ENCODE measurements at places on chromosomes 11 and 22. TPM values are rescaled to one million over a fixed set of nuclear protein-coding genes. Genes with fewer than 3 reads are reported as not detected.

PHLDA2 gene
- total RNA-seq, result 12.5 TPM

KIAA1671 gene
- total RNA-seq, result 2.9 TPM

- no peak for DNase-seq
These were observed 437.5 kb downstream of the TBC1D22A start for GRCh38 chr22:47199979-47200272.

GRCh38 chr11:111006227-111006626 lies 239.3 kb upstream of the POU2AF2 start:
- no peak for DNase-seq

- no peak for DNase-seq
These were observed 247.0 kb downstream of the TENM4 start for GRCh38 chr11:79193663-79194310.

DNA sequence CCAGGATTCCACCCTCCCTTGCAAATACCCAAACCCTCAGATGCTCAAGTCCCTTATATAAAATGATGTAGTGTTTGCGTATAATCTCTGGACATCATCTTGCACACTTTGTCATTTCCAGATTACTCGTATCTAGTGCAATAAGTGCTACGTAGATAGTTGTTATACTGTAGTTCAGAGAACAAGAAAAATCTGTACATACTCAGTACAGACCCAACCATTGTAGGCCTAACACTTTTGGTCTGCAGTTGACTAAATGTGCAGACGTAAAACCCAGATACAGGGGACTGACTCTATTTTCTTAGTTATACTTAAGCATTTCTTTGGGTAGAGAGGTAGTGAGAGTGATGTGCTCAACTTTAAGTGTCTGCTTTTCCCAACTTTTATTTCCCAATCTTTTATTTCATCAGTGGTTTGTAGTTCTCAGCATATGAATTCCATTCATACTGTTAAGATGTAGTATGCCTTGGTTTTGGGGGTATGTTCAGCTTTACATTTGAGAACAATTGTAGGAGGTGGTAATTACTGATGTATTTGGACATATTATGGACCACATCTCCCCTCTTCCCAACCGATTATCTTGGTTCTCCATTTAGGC lies 43.9 kb downstream of the DDX6 start:
- DNase-seq, result no peak

DNA sequence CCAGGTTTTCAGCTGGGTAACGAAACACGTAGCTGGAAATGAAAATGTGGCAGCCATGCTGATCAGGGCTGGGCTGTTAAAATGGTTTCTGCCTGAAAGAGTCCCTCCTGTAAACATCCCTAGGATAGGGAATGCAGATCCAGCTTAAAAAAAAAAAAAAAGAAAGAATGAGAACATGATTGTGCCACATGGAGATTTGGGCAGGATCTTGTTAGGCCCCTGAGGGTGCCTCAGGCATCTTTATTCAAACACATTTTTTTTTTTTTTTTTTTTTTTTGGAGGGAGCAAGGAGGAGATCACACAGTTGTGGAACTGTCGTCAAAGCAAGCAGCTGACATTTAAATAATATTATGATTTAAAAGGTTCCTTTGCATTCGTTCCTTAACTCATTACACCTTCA lies 900.3 kb downstream of the OPCML start:
- no peak for DNase-seq

GRCh38 chr11:115083144-115083806 lies 404.9 kb downstream of the NXPE2 start:
- no peak for DNase-seq

DNA sequence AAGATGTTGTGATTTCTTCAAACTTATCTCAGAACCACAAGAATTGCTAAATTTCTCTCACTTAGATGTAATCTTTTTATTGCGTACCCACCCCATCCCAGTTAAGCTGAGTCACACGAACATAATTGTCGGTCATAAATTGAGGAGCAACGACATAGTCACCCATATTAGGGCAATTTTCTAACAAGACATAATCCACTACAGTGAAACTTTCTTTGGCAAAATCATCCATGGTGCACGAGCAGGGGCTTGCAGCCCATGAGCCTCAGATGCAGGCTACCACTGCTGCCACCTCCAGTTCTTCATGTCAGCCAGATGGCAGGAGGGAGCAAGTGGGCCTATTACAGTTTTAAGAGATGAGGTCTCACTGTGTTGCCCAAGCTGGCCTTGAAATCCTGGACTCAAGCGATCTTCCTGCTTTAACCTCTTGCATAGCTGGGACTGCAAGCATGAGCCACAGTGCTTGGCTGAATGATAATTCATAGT lies 70.3 kb upstream of the GRK2 start:
- DNase-seq, result peak; percentile 41

DNA sequence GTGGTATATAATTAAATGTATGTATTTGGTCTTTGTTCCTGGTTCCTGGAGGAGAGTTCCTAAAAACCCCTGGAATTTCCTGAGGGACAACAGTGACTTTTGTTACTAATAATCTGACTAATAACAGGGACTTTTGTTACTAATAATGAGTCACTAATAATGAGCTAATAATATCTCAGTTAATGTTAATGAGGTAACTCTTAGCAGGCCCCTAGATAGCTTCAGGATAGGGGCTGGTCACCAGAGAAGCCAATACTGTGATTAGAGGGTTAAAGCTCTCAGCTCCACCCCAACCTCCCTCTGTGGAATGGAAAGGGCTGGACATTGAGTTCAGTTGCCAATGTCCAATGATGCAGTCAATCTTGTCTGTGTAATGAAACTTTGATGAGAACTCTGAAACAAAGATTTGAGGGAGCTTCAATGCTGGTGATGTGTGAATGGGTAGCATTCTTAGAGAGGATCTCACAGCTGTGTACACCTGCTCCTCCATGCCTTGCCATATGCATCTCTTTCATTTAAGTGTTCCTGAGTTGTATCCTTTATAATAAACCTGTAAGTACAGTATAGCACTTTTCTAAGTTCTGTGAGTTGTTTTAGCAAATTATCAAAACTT lies 1431.4 kb upstream of the TENM4 start:
- DNase-seq, result no peak

- DNase-seq, result peak; percentile 27
These were observed 1.9 kb downstream of the KCNQ1OT1 start for GRCh38 chr11:2697866-2698265.

SAC3D1 gene
- total RNA-seq, result 23.5 TPM

OR51I1 gene
- total RNA-seq, result not detected

DNA sequence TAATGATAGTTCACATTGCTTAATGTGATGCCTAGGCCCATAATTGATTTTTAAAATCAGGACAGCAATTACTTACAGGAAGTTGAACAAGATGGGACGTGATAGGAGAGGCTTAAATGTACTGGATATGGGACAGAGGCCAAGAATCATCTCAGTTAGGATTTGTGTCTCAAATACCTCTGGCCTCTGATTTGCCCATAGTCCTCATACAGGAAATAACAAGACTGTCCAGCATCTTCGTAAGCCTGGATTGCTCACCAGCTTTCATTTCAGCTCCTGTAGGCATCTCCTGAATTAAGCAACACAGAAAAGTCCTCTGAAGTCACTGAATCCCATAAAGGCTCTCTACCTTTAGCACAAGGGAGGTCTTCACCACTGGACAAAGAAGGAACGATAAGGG lies at the start of gene MRGPRX3:
TSS of gene MRGPRX3 (plus strand) at position 231 of the 400 bp plus-strand sequence. CDS start 4,632 bp downstream, outside the sequence.
- no peak for DNase-seq

SCGB2A2 gene
- not detected for total RNA-seq

MPZL2 gene
- total RNA-seq, result not detected

GRCh38 chr11:107606141-107606540 lies 15.2 kb downstream of the ELMOD1 start:
- peak; percentile 24 for DNase-seq

TSGA10IP gene
- total RNA-seq, result not detected

GRCh38 chr11:111019451-111019850 lies 226.1 kb upstream of the POU2AF2 start:
- DNase-seq, result no peak

DNA sequence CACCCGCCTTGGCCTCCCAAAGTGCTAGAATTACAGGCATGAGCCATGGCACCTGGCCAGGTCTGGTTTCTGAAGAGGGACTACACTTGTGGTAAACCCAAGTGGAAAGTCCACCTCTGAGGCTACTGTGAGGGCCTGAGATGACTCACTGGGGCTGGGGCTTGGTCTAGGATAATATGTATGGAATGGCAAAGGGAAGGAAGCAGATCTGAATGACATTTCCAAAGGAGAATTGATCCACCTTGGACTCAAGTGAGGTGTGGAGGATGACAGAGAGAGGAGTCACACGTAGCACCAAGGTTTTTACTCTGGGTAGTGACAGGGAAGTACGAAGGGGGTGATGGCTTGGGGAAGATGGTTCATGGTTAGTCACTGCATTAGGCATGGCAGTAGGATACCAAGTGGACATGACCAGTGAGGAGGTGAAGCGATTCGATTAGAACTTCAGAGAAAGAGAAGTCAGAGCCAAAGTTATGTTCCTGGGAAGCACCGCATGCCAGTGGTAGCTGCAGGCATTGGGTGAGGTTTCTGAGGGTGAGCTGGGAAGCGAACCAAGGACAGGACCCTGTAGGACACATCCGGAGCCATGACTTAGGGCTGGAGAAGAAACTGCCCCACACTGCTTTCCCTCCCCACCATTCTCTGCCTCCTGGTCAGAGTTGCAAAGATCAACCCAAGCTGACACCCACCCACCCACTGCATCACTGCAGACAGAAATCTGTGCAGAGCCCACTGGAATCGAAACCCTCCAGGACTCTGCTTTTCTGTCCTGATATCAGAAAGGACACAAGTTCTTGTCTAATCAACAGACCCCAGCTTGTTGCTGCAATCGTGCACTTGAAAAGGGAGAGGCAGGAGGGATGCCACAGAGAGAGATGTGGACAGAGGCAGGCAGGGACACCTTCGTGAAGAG lies 13.0 kb upstream of the BCL9L start:
- peak; percentile 63 for DNase-seq

BIRC3 gene
- 0.40 TPM for total RNA-seq

DNA sequence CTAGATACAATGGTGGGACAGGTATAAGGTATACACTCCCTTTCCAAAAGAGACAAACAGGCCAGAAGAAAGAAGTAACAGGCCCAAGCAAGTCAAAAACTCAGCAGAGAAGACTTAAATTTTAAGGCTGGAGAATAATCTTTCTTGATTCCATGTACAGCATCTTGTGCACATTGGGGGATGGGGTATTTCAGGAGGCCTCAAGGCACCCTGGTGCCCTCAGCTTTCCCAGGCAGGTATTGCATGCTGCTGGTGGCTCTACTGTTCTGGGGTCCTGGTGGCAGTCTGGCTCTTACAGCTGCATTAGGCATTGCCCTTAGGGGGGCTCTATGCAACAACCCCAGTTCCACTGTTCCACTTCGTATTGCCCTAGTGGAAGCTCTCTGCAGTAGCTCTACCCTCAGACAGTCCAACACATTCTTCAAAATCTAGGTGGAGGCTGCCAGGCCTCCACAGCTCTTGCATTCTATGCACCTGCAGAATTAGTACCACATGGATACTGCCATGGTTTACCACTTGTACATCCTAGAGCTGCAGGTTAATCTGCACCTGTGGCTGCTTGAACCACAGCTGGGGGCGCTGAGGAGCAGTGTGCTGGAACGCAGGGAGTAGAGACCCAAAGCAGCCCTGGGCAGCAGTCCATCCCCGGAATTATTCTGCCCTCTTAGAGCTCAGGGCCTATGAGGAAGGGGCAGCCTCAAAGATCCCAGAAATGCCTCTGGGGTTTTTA lies 4.2 kb upstream of the CTSC start:
- no peak for DNase-seq

FKBP2 gene
- 80.8 TPM for total RNA-seq

GAB4 gene
- total RNA-seq, result not detected

GRCh38 chr11:34558211-34558610 lies 44.6 kb upstream of the ELF5 start:
- DNase-seq, result no peak

Measured in LHCN-M2 (cell line).